ENCODE measurements at places on chromosomes 3 and 15. TPM values are rescaled to one million over a fixed set of nuclear protein-coding genes. Genes with fewer than 3 reads are reported as not detected.

Gene FBXO40
- total RNA-seq = not detected

Gene GOLIM4
- total RNA-seq = 17.8 TPM

Gene NOX5
- not detected for total RNA-seq

Gene GPR171
- total RNA-seq = not detected

Gene TNFSF10
- total RNA-seq = 24.6 TPM

Gene UROC1
- total RNA-seq = not detected

All from bronchial epithelial cell (primary cell).